Mucosa of gallbladder (tissue), 1 donor: ENCODE measurements at places on chromosomes 6 and 20.

- DNase-seq: no peak
Measured at GRCh38 chr6:154526996-154527395, 16.5 kb upstream of the CNKSR3 start.

- DNase-seq: no peak
Measured at GRCh38 chr6:109516929-109517328, 33.9 kb upstream of the ZBTB24 start.

DNA sequence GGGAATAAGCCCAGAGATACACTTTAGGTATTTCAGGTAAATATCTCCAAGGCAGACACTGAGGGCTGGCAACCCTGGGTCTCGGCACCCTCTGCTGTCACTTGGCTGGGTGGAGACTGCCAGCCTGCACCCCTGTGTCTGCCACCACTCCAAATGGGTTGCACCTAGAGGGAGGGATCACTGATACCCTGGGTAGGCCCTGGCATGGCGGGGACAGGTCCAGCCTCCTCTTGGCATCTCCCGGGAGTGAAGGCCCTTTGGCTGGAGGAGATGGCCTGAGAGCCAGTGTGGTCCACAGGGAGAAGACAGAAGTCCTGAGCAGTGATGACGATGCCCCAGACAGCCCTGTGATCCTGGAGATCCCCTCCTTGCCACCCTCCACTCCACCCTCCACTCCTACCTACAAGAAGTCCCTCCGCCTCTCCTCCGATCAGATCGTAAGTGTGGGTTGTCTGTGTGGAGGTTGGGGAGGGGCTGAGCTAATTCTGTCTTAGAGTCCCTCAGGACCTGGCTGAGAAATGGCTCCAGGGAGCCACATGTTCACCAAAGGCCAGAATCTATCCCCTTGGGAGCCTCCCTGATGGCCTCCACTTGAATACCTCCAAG, 10.9 kb downstream of the EMILIN3 start:
- DNase-seq: no peak

DNA sequence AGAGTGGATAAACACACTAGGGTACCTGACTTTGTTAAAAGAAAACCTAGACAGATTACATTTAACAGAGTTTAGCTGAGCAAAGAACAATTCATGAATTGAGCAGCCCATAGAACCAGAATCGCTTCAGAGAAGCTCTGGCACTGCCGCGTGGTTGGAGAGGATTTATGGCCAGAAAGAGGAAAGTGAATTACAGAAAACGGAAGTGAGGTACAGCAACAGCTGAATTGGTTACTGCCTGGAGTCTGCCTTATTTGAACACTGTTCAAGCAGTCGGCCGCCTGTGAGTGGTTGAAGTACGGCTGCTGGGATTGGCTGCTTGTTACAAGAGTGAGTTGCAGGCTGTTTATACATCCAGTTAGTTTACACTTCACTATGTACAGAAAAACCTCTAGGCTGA, 253.8 kb upstream of the CDYL start:
- DNase-seq: no peak

- no peak for DNase-seq
Measured at GRCh38 chr20:46994341-46994740, 99.7 kb downstream of the EYA2 start.

GRCh38 chr6:45901767-45902650, 113.7 kb downstream of the CLIC5 start:
- DNase-seq: no peak

- DNase-seq: no peak
Measured at GRCh38 chr6:169451065-169451838, 197.6 kb upstream of the THBS2 start.

DNA sequence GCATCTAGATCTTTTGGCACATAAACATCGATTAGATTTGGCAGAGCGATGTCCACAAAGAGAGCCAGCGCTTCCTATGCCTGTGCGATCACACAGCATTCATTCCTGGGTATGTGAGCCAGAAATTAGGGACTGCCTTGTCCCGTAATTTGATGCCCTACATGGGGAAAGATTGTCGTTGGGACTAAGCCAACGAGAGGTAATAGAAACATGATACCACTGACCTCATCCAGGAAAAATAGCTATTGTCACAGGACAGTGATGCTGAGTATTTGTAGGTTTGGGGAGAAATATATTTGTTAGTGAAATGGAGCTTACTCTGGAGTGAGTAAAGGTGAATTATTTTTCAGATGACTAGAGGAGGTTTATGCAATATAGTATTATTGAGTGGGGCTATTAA, 154.0 kb downstream of the TSHZ2 start:
- DNase-seq: no peak

- no peak for DNase-seq
Measured at GRCh38 chr6:132685009-132685408, 26.0 kb upstream of the TAAR1 start.

GRCh38 chr20:57769756-57770155, 59.9 kb upstream of the PMEPA1 start:
- DNase-seq: no peak

DNA sequence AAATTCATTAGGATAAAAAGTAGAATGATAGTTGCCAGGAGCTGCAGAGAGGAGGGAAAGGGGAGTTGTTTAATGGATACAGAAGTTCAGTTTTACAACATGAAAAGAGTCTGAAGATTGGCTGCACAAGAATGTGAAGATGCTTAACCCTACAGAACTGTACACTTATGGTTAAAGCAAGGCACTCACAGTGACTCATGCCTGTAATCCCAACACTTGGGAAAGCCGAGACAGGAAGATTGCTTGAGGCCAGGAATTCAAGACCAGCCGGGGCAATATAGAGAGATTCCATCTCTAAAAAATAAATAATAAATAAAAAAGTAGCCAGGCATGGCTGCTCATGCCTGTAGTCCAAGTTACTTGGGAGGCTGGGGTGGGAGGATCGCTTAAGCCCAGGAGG, 174.0 kb downstream of the TASP1 start:
- no peak for DNase-seq

DNA sequence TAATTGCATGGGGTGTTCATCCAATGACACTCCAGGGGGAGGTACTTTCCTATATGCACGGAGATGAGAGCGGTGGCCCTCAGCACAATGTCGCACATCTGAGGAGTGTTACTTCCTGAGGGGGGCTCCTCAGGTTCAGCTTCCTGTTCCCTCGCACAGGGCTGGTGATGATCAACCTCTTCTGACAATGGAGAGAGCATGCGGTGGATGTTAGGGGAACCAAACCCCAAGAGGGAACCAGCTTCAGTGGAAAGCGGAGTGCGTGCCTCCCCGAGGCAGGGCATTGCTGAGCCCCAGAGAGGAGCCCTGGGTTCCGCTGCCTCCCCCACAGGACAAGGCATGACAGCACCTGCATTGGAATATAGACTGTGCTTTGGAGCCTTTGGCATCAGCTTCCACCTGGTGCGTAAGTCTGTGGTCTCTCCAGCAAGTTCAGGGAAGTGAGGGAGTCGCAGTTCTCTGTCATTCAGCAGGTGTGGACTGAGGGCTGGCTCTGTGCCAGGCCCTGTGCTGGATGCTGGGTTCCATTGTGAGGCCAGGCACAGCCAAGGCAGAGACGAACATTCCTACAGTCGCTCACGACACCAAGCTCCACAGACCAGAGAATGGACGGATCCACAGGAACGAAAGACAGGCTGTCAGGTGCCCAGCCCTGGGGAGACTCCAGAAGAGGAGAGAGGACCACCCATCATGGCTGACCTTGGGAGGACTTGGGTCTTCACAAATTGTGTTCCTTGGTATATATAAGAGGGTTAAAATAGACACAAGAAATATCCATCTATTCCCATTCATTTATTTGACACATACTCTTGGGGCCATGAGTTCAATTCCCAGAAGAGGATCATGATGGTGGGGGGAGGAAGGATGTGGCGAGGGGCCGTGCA, 3.9 kb upstream of the ZNF831 start:
- no peak for DNase-seq

DNA sequence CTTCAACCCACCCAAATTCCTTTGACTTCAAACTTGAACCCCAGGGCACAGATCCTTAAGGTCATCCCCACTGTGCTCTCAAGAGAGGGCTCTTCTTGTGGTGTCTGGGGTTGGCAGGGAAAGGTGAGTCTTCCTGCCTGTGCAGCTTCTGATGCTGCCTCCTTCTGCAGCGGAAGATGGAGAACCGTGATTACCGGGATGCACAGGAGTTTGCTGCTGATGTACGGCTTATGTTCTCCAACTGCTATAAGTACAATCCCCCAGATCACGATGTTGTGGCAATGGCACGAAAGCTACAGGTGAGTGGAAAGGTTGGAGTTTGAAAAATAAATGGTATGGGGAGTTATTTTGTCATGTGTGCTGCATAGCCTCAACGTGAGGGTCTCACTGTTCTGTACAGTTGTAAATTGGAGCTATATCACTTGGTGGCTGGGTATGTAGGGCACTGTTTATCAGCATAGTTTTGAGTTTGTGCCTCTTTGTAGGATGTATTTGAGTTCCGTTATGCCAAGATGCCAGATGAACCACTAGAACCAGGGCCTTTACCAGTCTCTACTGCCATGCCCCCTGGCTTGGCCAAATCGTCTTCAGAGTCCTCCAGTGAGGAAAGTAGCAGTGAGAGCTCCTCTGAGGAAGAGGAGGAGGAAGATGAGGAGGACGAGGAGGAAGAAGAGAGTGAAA, 9.0 kb downstream of the BRD2 start:
- no peak for DNase-seq

- no peak for DNase-seq
Measured at GRCh38 chr6:97653076-97653475, 370.1 kb upstream of the MMS22L start.

GRCh38 chr6:75044846-75045245, 161.0 kb downstream of the COL12A1 start:
- no peak for DNase-seq

- DNase-seq: no peak
Measured at GRCh38 chr6:129491436-129491835, 218.5 kb downstream of the ARHGAP18 start.

DNA sequence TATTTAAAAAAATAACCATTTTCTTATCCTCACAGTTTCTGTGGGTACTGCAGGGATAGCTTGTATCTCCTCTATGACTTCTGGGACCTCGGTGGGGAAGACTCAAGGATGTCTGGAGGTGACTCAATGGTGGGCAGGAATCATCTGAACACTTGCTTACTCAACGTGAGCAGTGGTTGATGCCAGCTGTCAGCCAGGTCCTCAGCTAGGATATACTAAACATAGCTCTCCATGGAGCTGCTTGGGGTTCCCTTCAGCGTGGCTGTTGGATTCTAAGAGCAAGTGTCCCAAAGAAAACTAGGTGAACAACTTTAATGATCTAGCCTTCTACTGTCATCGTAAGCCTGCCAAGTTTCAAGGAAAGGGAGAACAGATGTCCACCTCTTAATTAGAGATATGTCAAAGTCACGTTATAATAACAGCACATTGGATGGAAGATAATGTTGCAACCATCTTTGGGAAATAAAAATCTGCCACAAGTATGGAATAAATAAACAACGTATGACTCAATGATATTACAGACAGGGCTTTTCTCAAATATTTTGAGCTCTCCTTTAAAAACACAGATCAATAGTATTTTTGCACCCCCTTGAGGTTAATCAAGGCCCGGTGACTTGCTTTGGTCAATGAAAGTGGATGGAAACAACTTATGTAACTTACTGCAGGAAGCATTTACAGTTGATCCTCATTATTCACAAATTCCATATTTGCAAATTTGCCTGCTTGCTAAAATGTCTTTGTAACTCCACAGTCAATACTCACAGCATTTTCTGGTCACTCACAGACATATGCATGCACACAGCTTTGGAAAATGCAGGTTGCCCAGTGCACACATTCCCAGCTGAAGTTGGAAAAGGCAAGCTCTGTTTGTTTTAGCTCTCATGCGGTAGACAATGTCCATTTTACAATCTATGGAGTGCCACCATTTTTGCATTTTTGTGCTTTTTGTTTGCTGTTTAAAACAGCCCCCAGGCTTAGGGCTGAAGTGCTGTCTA, 6.6 kb upstream of the HEBP2 start:
- DNase-seq: no peak

DNA sequence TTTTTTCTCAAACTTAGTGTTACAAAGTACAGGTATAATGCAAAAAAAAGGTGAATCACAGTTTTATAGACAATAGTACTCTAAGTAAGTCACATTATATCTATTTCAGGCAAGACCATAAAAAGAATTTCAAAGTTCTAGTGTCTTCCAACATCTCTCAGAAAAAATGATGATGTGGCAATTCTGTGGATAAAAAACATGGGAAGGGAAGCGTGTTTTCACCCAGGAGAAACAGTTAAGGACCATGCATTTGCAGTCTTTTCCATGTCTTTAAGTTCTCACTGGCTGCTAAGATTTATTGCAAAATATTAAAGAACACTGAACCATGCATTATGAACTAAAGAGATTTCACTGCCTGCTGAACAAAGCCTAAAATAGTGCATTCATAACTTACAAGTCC, 1.8 kb downstream of the SSR1 start:
- no peak for DNase-seq

- DNase-seq: no peak
Measured at GRCh38 chr6:71310261-71310660, 21.6 kb downstream of the OGFRL1 start.
